Nucleus accumbens (tissue), 56 donors: ENCODE measurements at places on chromosomes 4 and X.

DNA sequence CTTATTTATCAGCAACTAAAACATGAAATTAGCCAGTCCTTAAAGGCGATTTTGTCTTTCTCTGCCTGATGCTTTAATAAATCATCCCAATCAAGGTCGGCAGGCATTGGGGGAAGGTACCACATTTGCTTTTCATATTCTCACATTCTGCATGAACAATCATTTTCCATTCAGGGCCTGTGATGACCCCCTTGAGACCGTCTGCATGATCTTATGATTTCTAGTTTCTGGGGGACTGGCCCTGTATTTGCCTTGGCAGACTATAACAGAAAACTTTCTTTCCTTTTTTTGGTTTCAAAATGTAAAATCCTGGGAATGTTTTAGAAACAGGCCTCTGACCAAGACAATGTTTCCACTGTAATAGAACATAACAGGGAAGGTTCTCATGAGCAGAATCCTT is 296.8 kb downstream of the IDS start:
- DNase-seq: no peak

DNA sequence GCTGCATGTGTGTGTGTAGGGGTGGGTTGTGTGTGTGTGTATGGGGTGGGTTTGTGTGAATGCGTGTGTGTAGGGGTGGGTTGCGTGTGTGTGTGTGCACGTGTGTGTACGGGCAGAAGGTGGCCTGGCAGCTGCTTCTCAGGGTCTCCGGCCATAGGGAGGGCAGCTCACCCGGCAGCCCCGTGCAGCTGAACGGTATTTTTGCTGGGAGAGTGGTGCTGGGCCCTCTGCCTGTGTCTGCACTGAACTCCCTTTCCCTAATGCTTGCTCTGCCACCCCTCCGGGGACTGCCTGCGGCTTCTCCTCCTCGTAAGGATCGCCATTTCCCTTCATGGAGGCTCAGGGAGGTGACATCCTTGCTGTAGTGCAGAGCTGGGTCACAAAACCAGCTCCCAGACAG is 30.2 kb downstream of the WFS1 start:
- no peak for DNase-seq

DNA sequence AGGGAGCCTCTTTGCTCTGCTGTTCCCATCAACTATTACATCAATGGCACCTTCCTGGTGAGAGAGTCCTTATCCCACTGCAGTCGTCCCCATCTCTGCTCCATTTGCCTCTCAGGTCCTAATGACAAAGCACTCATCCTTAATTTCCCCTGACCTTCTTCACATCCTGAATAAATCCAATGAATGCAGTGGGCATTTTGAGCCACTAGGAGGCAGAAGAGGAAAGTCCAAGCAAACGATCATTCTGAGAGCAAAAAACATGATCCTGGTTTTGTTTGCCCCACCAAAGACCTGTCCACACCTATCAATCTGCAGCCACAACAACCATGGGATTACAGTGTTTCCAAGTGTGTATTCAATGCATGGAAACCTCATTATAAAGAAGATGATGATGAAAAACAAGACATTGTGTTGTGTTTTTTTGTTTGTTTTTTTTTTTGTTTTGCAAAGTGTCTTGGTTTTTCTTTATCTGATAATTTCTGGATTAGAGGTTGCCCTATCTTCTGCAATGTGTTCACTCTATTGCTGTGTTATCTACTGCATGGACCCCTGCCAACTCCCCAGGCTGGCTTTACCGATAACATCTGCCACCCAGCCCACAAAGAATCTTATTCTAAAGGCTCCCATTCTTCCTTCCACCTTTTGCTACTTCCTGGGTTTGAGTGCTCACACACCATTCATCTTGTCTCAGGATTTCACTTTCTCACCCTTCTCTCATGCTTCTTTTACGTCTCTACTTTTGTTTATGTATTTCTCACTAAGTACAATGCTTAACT is 207.2 kb downstream of the NLGN4X start:
- DNase-seq: no peak

DNA sequence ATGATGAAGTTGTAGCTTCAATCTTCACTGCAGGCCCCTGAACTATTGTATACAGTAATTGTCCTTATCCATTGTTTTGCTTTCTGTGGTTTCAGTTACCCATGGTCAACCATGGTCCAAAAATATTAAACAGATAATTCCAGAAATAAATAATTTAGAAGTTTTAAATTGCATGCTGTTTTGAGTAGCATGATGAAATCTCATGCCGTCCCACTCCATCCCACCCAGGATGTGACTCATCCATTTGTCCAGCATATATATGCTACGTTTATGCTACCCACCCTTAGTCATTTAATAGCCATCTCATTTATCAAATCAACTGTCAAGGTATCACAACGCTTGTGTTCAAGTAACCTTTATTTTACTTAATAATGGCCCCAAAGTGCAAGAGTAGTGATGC is 34.5 kb downstream of the IQCM start:
- DNase-seq: no peak
